ENCODE measurements at places on chromosomes 2 and 18.

DNA sequence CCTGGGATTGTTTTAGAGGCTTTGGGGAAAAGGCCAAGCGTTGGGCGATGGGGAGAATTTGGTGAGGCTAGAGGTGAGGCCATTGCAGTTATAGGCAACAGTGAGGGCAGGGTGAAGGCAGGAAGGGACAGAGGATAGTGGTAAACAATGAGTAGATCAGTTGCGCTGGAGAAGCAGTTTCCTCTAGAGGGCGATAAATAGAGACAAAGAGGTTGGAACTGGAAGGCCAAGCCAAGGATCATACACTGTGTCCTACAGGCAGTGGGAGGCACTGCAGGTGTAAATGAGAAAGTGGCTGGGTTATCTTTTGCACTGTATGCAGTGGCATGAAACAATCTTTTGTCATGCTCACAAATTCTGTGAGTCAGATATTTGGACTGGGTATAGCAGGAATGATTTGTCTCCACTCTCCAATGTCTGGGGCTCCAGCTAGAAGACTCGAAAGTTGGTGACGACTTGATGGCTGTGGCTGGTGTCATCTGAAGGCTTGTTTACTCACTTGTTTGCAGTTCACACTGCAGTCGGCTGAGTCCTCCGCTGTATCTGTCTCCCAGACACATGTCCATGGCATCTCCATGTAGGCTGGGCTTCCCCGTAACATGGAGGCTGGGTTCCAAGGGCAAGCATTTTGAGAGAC is 82.1 kb downstream of the TNP1 start:
- DNase-seq: no peak

- DNase-seq: no peak
Observed at GRCh38 chr2:174591740-174592139, 5.9 kb downstream of the WIPF1 start.

GRCh38 chr2:207816546-207816945 is 46.8 kb upstream of the FZD5 start:
- DNase-seq: no peak

- DNase-seq: no peak
Observed at GRCh38 chr2:119333360-119333759, 33.3 kb downstream of the C2orf76 start.

GRCh38 chr2:215454519-215455246 is 18.8 kb upstream of the FN1 start:
- DNase-seq: no peak

- no peak for DNase-seq
Observed at GRCh38 chr2:203240491-203240890, 1.7 kb downstream of the CYP20A1 start.
